ENCODE measurements at places on chromosomes 4 and X. TPM values are rescaled to one million over a fixed set of nuclear protein-coding genes. Genes with fewer than 3 reads are reported as not detected.

Gene RNF150
- 12.6 TPM for total RNA-seq

Gene TRIML2
- not detected for total RNA-seq

DNA sequence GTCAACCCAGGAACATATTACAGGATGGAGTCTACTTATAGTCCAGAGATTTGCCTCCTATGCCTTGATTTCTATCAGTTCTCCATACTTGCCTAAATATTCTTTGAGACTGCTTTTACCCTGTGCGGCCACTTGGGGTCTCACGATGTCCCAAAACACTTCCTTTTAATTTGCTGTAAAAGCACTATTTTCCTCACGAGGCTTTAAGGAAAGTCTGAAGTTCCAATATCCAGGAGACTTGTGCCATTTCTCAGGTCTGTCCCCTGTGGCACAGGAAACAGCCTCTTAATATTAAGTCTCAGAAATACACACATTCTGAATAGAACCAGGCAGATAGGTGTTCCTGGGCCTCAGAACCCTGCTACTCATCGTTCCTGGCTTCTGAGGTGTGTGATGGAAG, 142.9 kb downstream of the TMEM164 start:
- DNase-seq: no peak

GRCh38 chr4:52949336-52949735, 87.2 kb downstream of the RASL11B start:
- no peak for DNase-seq

GRCh38 chr4:5009796-5010195, 9.5 kb downstream of the CYTL1 start:
- no peak for DNase-seq

- no peak for DNase-seq
These were observed 476.1 kb downstream of the IL15 start for GRCh38 chr4:142112451-142112850.

- no peak for DNase-seq
These were observed 27.1 kb upstream of the SPANXN4 start for GRCh38 chrX:142998447-142999198.

- DNase-seq: no peak
These were observed 125.6 kb downstream of the ARSF start for GRCh38 chrX:3166670-3167455.
